ENCODE measurements at places on chromosomes 7 and 10.

- DNase-seq, result no peak
These were observed 28.7 kb downstream of the PUS7 start for GRCh38 chr7:105493196-105493922.

DNA sequence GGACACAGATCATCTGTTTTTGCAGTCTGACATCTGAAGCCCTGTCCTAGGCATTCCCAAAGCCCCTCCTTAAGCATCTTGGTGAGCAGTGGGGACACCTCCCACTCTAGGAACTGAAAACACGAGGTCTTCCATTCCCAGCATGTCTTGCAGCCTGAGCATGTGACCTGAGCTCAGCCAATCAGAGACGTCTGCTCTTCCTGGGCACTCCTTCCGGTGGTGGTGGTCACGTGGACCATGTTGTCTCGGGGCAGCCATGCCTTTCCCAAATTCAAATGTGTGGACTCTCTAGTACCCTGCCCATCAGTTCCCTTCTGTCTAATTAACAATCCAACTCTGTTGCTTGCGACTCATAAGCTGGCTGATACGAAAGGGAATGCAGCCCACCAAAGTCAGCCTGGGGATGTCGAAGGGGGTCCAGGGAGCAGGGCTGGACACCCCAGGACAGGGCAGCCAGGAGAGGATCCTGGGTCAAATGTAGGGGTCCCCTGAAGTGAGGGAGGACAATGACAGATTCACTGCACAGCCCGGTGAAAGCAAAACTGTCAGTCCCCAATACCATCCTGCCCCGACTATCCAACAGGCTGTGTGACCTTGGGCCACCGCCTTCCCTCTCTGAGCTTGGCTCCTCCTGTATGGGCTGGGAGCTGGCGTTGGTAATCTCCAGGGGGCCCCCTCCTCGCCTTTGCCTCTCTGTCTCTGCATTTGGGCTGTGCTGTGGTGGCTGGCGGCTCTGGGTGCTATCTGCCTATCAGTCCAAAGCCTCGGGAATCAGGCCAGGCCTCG, 57.4 kb upstream of the BAIAP2L1 start:
- no peak for DNase-seq

DNA sequence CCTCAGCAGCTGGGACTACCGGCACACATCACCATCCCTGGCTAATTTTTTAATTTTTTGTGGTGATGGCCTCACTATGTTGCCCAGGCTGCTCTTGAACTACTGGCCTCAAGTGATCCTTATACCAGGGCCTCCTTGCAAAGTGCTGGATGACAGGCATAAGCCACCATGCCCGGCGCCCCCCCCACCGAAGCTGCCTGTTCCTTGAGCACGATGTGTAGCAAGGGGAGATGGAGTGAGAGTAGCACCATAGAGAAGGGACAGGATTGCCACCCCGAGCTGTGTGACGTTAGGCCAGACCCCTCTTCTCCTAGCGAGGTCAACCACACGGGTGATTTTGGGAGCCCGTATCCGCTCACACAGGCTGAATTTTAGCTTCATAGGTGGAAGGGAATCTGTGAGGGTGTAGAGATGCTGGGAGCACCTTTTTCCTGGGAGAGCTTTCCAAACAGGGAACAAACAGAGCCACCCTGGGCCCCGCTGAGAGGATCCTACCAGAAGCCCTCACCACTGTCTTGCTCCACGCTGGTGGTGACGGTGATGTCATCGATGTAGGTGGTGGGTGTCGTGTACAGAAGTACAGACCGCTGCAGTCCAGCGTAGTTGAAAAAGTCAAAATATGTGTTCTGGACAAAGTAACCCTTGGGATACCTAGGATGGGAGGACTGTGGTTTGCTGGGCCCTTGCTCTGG, 3.0 kb downstream of the GUSB start:
- no peak for DNase-seq

DNA sequence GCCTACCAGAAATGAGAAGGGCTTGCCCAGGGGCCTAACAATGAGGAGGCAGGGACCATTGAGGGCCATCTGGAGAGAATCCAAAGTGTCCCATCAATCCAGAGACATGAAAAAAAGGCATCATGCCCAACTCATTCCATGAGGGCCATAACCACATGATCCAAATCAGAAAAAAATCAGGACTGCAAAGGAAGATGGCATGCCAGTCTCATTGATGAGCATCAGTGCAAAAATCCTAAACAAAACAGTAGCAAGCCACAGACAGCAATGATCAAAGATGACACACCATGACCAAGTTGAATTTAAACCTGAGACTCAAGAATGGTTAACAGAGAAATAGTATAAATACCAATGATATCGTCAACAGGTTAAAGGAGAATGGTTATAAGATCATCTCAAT, 7.0 kb upstream of the CYP3A4 start:
- DNase-seq, result no peak

- peak; percentile 47 for DNase-seq
These were observed 28.1 kb downstream of the EPHB4 start for GRCh38 chr7:100799037-100799896.

Data from H54 (cell line).